ENCODE measurements at places on chromosomes 7 and 10.

DNA sequence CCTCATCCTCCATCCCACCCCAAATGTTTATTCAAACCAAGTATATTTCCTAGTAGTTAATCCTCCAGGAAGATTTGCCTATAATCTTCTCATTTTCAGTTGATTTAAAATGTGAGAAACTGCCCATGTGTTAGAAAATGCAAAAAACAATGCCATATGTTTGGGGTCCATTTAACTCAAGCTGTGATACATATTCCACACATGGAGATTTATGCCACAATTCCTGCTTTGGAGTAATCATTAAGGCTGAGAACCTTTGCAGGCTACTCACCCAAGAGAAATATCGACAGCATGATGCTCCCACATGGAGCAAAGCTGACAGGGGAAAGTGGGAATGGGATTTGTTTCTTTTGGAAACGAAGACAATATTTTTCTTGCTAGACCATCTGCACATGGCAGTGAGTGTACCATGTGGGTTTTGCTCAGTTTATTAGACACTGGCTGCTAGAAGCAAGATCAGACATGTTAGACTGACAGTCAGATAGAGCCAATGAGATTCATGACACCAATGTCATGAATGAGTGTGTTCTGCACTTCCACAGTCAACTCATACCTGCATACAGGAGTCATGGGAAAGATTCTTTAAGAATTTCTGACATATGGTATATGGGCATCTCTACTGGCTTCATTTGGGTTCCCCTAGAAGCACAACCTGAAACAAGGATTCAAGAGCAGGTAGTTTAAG, 3.4 kb upstream of the GRM8 start:
- DNase-seq = no peak

GRCh38 chr7:129361771-129362170, 72.5 kb upstream of the STRIP2 start:
- DNase-seq = no peak

- no peak for DNase-seq
Observed at GRCh38 chr10:70809726-70810125, 6.0 kb upstream of the SGPL1 start.

DNA sequence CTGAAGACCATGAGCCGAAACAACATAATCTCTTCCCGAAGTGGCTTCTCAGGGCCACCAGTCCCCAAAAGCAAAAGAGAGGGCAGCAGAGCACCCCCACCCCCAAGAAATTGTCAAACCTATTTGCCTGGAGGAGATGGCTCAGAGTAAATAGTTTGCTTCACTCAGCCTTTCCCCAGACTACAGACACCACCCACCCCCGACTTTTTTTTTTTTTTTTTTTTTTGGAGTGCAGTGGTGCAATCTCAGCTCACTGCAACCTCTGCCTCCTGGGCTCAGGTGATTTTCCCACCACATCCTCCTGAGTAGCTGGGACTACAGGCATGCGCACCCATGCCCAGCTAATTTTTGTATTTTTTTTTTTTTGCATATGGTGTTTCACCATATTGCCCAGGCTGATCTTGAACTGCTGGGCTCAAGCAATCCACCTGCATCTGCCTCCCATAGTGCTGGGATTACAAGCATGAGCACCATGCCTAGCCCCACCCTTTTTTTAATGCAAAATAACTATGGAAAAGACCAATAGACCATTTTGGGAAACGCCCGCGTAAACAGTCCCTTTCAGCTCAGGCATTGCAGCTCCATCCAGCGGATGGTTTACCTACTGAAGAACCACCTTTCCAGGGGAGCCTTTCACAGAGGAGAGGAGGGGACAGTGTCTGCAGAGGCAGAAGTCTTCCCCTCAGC, 9.7 kb downstream of the ZMIZ1 start:
- DNase-seq = no peak

Measured in CD4-positive, alpha-beta T cell treated with Interleukin-15 for 4 hours (primary cell).